ENCODE measurements at places on chromosomes 5 and 9.

DNA sequence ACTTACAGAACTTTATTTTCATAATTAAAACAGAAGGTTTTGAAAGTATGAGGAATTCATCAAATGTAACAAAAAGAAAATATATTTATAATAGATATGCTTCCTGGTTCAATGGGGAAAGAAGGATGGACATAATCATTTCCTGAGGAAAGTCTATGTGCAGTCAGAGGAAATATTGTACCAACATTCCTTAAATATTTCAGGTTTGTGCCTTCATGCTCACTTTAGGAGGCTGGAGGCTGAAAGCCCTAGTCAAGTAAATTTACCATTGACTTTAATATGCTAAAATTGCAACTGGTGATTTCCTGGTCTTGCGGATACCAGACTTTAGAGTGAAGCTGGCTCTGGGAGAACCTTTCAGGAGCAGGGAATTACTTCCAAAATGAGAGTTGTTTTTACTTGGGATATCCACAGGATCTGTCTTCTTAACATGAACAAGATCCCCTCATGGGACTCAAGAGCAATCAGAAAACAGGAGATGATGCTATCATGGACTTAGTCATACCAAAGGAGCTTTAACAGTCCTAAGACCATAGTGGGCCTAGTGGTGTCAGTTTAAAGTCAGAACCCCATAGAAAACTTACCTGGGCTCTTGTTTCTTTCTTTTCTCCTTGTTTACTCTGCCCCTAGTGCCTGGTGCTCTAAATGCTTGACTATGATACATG lies 762.8 kb upstream of the GRAMD2B start:
- H3K27ac ChIP-seq, result no peak overlapping the region
- DNase-seq, result no peak
- no peaks in the 10 kb centered on the region for H3K36me3 ChIP-seq
- H3K27me3 ChIP-seq, result no peaks in the 10 kb centered on the region
- H3K4me3 ChIP-seq, result no peak overlapping the region

DNA sequence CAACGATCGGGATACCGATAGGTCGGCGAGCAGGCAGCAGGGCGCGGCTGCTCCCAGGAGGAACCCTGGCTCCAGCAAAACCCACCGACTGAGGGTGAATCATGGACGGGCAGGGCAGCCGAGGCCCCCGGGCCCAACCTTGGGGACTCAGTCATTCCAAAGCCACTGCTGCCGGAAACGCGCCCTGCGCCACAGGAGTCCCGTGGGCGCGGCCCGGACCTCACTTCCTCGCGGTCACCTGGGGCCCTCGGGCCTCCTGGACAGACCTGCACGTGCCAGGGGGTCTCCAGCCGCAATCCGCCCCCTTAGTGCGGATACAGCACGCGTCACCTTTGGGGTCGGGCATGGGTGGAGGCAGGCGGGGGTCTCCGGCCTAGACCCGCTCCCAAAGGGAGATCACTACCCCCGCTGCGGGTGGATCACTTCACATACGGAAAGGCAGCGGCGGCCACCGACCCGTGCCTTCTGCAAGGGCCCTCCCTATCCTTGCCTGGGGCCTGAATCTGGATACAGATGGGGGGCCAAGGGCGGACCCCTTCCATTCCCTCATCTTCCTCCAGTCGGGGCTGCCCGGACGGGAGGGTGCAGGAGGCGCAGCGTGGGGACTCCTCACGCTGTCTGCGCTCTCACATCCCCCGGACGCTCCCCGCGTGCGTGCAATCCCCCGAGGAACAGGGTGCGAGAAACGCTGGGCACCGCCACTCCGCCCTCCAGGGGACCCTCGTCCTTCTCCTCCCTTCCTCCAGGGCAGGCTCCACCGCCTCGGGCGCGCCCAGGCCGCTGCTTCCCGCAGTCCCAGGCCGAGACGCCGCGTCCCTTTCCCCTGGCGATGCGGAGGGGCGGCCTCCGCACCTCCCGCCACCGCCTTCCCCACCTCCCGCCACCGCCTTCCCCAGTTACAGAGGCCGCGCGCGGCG lies 586 bp downstream of the TXN start:
- H3K27me3 ChIP-seq, result no peaks in the 10 kb centered on the region
- peak overlapping the region; percentile 90 for H3K27ac ChIP-seq
- peaks cover 17% of the 10 kb centered on the region for H3K4me1 ChIP-seq
- no peaks in the 10 kb centered on the region for H3K36me3 ChIP-seq
- DNase-seq, result peak; percentile 58
- H3K4me3 ChIP-seq, result peak overlapping the region; percentile 91

- peak; percentile 53 for DNase-seq
- H3K27ac ChIP-seq, result no peak overlapping the region
- H3K27me3 ChIP-seq, result no peaks in the 10 kb centered on the region
- H3K4me3 ChIP-seq, result no peak overlapping the region
These were observed 95.0 kb downstream of the ADAMTSL1 start for GRCh38 chr9:18568973-18569372.

DNA sequence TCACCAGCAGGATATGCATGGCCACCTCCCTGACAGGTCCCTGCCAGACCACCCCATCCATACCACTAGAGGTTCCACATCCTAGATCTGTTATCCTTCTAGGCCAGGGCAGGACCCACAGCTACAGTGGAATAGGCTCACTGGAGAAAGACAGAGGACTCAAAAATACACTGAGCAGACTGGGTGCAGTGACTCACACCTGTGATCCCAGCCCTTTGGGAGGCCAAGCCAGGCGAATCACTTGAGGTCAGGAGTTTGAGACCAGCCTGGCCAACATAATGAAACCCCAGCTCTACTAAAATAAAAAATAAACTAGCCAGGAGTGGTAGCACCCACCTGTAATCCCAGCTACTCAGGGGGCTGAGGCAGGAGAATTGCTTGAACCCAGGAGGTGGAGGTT lies 56.5 kb upstream of the TESK1 start:
- H3K36me3 ChIP-seq, result peaks cover 47% of the 10 kb centered on the region
- H3K4me1 ChIP-seq, result peaks cover 20% of the 10 kb centered on the region
- H3K4me3 ChIP-seq, result no peak overlapping the region
- H3K27me3 ChIP-seq, result no peaks in the 10 kb centered on the region
- no peak for DNase-seq

DNA sequence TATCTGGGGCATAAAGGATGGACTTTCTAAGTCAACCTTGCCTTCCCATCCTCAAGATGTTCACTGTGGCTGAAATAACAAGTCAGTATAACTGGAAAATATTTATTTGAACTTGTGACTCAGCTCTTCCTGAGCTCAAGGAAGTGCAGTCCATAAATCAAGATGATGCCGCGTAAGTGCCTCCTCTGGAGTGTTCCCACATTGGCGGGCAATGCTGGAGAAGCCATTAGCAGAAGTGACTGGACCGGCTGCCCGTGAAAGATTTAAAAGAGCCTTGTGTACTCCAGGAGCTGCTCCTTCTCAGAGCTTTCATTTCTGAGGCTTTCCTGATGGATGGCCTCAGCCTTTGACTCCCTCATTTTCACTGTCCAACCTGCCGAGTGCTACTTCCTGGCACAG lies 17.4 kb downstream of the TMOD1 start:
- no peaks in the 10 kb centered on the region for H3K36me3 ChIP-seq
- peaks cover 12% of the 10 kb centered on the region for H3K27me3 ChIP-seq
- peak; percentile 56 for DNase-seq
- peaks cover 6% of the 10 kb centered on the region for H3K4me1 ChIP-seq
- no peak overlapping the region for H3K4me3 ChIP-seq

DNA sequence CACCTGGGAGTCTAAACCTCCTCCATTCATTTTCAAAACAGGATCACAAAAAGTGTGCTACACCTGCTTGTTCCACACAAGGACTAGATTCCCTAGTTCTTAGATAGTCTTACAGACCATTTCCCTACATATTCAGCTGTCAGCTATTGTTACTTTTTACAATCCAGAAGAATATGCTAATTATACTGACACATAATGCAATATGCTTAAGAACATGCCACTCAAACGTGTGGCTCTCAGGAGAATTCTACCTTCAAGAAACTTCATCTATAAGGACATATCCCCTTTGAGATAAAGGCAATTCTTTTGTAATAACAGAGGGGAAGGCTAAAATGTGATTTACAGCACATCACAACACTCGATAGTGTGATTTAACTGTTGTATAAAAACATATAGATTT lies 456.1 kb upstream of the ARRDC3 start:
- no peak overlapping the region for H3K27ac ChIP-seq
- no peaks in the 10 kb centered on the region for H3K27me3 ChIP-seq
- no peak for DNase-seq
- no peak overlapping the region for H3K4me3 ChIP-seq

GRCh38 chr9:126148994-126149393 lies 177.6 kb upstream of the MVB12B start:
- H3K27ac ChIP-seq, result no peak overlapping the region
- peaks cover 18% of the 10 kb centered on the region for H3K27me3 ChIP-seq
- H3K4me3 ChIP-seq, result no peak overlapping the region

DNA sequence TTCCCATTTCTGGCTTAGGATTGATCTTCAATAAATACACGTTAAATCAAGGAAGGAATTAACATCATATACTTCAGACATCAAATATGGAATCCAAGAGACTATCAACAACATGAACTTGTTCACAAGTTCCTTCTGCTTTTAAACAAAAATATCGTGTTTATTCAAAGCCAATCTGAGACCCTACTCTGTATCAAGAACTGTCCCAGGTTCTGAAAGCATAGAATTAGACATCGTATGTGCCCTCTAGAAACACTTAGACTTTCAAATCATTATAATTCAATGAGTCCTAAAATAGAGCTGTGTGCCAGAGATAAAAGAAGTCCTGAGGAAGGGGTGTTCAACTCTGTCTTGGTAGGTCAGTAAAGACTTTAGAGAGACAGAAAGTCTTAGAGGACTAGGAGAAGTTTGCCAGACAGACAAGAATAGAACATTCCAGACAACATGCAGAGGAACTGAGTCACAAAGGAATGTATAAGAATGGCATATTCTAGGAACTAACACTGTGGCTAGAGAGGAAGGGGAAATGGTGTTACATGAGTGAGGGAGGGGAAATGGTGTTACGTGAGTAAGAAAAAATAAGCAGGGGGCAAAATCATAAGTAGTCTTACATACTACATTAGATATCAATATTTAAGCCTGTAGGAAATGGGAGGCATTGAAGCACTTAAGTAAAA lies 2.9 kb downstream of the TPD52L3 start:
- no peaks in the 10 kb centered on the region for H3K4me1 ChIP-seq
- no peaks in the 10 kb centered on the region for H3K27me3 ChIP-seq
- no peak overlapping the region for H3K27ac ChIP-seq
- H3K4me3 ChIP-seq, result no peak overlapping the region
- H3K36me3 ChIP-seq, result no peaks in the 10 kb centered on the region
- no peak for DNase-seq

- no peaks in the 10 kb centered on the region for H3K36me3 ChIP-seq
- H3K27me3 ChIP-seq, result no peaks in the 10 kb centered on the region
- peaks cover 29% of the 10 kb centered on the region for H3K4me1 ChIP-seq
These were observed 83.7 kb downstream of the SH3TC2 start for GRCh38 chr5:148979083-148979723.

DNA sequence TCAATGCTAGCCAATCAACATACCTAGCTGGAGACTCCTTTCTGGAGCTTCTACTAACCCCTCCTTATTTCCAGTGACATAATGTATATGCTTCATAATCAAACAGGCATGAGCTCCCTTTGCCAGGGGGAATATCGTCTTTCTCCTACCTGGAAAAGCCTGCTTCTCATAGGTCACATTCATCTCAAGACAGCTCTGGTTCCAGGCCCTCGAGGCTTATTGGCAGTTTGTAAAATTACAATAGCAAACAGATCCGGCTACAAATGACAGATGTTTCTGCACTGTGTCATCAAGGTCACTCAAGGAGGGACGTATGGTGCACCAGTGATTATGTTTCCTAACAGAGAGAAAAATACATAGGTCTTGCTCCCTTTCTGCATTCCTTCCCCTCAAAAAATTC lies 140.0 kb downstream of the SAXO1 start:
- no peak overlapping the region for H3K27ac ChIP-seq
- H3K27me3 ChIP-seq, result no peaks in the 10 kb centered on the region
- H3K4me1 ChIP-seq, result peaks cover 18% of the 10 kb centered on the region
- peaks cover 21% of the 10 kb centered on the region for H3K36me3 ChIP-seq
- no peak overlapping the region for H3K4me3 ChIP-seq
- DNase-seq, result no peak

GRCh38 chr5:90518661-90519060 lies 10.7 kb downstream of the LYSMD3 start:
- no peaks in the 10 kb centered on the region for H3K27me3 ChIP-seq
- peaks cover 18% of the 10 kb centered on the region for H3K36me3 ChIP-seq
- H3K4me3 ChIP-seq, result no peak overlapping the region

DNA sequence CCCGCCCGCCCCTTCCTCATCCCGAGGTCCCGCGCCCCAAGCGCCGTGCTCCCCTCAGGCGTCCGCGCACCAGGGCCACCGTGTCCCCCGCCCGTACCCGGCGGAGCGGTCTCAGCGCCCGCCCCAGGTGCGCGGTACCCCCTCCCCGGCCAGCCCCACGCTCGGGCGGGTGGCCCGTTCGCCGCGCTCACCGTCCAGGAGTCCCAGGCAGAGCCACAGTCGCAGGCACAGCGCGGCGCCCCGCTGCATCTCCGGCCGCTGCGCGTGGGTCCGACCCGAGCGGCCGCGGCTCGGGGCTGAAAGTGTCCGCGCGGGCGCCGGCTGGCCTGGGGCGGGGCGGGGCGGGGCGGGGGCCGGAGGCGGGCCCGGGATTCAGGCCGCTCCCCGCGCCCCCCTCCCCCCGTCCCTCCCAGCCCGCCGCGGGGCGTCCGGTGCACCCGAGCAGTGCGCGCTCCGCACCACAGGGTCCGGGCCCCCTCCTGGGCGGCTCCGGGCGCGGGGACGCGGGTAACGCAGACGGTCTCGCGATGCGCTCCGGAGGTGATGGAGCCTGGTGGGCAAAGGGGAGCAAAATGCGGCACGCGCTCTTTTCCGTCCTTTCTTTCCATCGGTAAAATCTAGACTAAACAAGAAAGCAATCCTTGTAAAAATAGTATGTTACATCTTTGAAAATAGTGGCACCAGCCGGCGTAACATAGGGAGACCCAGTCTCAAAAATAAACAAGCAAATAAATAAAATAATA lies at the start of gene FLT4:
FLT4 (minus strand) TSS at position 304 of the 743 bp plus-strand sequence; CDS start at position 249, 55 bp downstream.
- peaks cover 22% of the 10 kb centered on the region for H3K4me1 ChIP-seq
- H3K27me3 ChIP-seq, result peaks cover 71% of the 10 kb centered on the region
- H3K4me3 ChIP-seq, result peak within 1 kb of the TSS; percentile 24

- H3K27ac ChIP-seq, result no peak overlapping the region
- no peak for DNase-seq
- H3K27me3 ChIP-seq, result peaks cover 95% of the 10 kb centered on the region
- H3K4me3 ChIP-seq, result no peak overlapping the region
These were observed 2.9 kb downstream of the BARX1 start for GRCh38 chr9:93952119-93952783.

DNA sequence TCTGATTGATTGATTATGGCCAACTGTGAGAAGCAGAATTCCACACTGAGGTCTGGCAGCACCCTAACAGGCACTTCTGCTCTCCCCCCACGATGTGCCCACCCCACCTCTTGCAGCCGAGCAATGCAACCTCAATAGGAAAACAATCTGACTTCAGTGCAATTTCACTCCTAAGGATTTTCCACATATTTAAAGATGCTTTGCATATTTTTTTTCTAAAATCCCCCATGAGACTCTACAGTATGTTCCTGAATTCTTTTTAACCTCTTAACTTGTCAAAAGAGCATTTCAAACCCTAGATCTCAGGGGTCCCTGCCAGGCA lies 243.1 kb downstream of the AUH start:
- DNase-seq, result no peak
- H3K36me3 ChIP-seq, result no peaks in the 10 kb centered on the region
- H3K27ac ChIP-seq, result peak overlapping the region; percentile 85
- peaks cover 3% of the 10 kb centered on the region for H3K27me3 ChIP-seq
- peak overlapping the region; percentile 26 for H3K4me3 ChIP-seq
- peaks cover 33% of the 10 kb centered on the region for H3K4me1 ChIP-seq
